ENCODE measurements at places on chromosomes 11 and 22.

DNA sequence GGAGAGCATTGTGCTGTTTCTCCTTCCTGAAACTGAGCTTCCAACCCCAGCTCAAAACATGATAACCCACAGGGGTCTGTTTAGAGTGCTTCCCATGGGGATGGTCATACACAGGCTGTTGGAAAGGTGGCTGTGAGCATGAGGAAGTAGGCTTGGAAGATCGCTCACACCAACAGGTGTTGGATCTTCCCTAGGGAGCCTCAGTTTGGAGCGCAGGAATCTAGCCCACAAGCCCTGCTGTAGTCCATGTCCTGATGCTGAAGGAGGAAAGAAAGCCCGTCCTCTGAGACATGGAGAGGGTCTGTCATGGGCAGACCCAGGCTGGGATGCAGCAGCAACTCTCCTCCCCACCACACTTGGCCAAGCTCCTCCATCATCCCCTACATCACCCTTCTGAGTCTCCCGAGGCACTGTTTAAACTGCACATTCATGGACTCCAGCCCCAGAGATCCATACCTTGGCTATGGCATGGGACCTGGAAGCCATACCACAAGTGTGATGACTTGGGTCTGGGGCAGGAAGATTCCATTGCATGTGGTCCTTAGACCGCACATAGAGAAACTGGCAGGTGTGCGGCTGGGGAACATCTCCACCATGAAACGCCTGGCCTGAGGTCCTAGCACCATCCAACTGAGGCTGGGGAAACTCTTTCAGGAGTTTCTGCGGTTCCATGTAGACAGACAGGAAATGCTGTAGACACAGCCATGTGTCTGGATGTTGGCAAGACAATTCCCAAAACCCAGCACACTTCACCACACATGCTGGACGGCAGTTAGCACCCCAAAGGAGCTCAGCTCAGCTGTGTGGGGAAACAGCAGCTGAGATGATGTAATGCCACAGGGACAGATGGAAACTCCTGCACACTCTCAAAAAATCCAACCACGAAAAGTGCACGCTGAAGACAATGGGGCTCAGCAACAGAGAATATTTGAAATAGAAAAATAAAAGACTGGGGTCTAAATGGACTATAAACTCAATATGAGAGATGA, 27.6 kb upstream of the TTC12 start:
- no peak for DNase-seq

GRCh38 chr22:46641811-46642266, 21.7 kb downstream of the GRAMD4 start:
- no peak for DNase-seq

DNA sequence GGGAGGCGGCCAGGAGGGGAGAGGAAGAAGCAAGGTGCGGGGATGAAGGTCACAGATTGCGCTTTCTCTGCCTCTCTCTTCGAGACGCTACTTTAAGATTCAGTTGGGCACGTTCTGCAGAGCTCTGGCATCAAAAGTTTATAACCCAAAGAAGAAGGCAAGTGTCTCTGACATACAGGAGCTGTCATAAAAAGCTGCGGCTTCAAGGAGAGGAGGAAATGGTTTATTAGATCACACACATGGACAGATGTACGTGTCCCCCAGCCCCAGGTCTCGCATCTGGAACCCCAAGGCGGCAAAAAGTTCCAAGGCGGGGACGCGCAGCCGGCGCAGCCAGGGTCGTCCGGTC, 589.0 kb downstream of the OPCML start:
- no peak for DNase-seq

DNA sequence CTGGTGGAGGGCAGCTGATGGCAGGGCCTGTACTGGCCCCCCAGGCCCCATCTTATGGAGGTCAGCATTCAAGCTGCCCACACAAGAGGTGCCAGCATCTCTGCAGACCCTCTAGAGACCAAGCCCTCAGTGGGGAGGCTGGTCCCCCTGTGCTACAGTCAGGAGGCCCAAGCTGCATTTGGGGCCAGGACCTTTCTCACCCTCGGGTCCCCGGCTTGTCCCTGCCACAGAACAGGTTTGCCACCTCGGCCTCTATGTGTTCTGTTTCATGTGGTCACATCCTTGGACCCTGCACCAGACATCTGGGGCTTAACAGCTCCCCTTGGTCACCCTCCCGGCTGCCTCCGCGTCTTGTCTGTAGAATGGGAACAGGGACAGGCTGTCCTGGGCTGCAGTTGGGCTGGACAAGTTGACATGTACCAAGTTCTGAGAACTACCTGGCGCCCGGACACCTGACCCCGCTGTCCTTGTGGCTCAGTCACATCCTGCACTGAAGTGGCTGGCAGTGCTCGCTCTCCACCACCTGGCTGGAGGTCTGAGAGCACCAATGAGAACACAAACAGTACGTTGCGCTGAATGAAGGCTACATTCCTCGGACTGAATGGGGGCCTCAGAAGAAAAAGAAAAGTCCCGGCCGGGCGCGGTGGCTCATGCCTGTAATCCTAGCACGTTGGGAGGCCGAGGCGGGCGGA, 2.7 kb upstream of the PLXNB2 start:
- peak; percentile 53 for DNase-seq

- DNase-seq: no peak
These were observed 6.3 kb downstream of the C22orf31 start for GRCh38 chr22:29055192-29055830.

- DNase-seq: no peak
These were observed 2.1 kb downstream of the NRIP3 start for GRCh38 chr11:9001736-9002135.

DNA sequence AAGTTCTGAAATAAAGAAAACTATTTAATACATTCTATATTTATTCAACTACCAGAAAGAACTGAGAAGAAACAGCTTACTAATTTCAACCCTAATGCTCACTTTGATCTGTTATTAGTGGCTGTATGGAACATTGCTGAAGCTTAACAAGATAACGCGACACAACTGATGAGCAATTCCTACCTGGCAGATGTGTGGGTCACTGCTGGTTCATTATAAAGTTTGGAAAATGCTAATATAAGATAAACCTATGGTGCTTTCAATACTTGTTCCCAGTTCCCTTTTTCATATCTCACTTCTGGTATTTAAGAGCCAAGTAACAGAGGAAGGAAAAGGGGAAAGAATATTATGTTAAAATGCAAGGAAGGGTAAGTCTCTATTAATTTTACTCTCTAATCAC, 10.5 kb downstream of the CTSC start:
- DNase-seq: no peak
